Fibroblast of pulmonary artery (primary cell): ENCODE measurements at places on chromosomes 2 and 18.

- no peak for DNase-seq
Measured at GRCh38 chr18:6956999-6957398, 160.6 kb downstream of the LAMA1 start.

DNA sequence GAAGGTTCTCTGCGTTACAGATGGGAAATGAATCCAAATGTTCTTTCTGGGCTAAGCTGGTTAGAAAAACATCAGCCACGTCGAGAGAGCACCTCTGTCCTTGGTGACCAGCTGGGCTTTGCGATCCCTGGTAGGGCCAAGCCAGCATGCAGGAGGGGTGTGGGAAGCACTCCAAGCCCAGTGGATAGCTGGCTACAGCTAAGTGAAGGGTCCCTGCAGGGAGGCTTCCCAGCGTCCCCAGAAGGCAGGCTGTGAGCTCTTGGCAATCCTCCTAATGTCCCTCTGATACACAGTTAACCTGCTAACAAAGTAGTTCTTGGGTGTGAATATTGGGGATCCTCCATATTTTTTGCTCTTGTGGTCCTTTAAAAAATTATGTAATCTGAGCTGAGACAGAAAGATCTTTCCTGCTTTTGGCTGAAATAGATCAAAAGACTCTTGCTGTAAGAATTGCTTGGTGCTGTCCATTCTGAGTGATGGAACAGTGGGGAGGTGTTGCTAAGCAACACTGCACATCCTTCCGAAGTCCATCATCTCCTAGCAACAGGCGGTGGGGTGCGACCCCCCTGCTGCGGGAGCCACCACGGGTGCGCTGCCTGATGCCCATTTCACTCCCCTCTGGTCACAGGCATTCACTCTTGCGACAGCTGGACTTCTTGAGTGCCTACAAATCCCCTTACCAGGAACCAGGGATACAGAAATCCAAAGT lies 88.5 kb upstream of the UXS1 start:
- DNase-seq: no peak

DNA sequence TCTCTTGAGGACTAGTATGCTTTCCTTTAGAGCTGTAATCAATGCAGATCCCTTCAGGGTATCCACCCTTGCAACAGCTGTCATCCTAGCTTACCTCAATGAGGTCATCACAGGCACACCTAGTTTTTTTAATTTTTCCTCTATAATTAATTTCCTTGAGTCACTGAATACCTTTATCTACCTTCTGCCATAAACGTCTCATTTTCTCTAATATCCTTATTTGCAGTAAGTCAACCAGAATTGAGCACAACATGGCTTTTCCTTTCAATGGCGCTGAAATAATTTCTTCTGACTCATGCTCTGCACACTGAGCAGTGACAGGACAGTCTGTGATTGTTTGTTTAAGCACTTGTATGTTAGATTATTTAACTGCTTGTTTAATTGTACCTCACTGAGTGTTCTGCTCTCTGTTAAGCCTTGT lies 49.4 kb downstream of the ETAA1 start:
- DNase-seq: peak; percentile 29

DNA sequence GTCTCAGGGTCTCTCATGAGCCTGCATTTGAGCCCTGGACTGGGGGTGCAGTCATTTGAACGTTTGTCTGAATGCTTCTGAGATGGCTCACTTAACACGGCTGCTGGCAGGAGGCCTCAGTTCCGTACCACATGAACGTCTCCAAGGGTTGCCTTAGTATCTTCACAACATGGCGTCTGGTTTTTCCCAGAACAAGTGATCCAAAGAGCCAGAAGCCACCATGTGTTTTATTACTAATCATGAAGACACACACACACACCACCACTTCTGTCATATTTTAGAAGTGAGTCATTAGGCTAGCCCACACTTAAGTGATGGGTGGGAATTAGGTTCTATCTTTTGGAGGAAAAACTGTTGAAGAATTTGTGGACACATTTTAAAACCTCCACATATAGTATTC lies 15.0 kb upstream of the MYO1B start:
- DNase-seq: peak; percentile 70

DNA sequence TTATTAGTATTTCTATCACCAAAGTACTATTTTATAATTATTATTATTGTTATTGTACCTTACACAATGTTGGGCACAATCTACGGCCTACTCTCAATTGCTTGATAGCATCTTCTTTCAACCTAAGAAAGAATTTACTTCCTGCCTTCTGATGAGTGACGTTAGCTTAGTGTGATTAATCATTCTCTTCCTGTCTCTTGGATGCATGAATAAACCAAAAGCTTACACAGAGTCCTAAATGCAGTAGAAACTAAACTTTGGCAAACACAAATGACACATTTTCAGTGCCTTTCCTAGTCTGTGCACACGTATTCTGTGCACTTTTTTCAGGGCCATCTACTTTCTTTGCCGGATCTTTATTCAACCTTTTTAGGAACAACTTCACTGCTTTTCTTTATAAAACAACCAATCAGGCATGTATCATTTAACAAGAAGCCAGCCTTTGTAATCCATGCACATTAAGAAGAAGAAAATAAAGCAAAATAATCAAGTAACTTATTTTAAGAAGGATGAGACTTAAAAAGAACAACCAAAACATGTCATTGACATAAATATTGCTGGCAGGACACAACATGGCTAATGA lies 19.1 kb downstream of the TRAK2 start:
- DNase-seq: peak; percentile 75

GRCh38 chr2:195535911-195536522 lies 121.0 kb upstream of the SLC39A10 start:
- no peak for DNase-seq
